Right forelimb (tissue), 1 donor: ENCODE measurements at places on chromosomes 7 and 10.

- no peak for DNase-seq
These were observed 3.1 kb upstream of the PLPP4 start for GRCh38 chr10:120453886-120454285.

- no peak for DNase-seq
These were observed 30.7 kb upstream of the ANTXRL start for GRCh38 chr10:46255801-46256747.

DNA sequence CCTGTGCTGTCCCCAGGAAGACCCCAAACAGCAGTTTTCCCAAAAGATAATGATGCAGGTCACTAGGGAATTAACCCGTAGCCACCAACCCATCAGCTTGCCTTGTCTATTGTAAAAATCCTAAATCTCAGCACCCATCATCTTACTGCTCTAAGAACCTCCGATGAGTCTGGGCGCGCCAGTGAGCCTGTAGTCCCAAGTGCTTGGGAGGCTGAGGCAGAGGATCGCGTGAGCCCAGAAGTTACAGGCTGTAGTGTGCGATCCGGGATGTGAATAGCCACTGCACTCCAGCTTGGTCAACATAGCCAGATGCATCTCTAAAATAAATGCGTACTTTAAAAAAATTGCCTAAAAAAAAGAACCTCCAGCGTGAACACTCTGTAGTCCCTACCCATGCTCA is 951 bp downstream of the AS3MT start:
- DNase-seq, result no peak

DNA sequence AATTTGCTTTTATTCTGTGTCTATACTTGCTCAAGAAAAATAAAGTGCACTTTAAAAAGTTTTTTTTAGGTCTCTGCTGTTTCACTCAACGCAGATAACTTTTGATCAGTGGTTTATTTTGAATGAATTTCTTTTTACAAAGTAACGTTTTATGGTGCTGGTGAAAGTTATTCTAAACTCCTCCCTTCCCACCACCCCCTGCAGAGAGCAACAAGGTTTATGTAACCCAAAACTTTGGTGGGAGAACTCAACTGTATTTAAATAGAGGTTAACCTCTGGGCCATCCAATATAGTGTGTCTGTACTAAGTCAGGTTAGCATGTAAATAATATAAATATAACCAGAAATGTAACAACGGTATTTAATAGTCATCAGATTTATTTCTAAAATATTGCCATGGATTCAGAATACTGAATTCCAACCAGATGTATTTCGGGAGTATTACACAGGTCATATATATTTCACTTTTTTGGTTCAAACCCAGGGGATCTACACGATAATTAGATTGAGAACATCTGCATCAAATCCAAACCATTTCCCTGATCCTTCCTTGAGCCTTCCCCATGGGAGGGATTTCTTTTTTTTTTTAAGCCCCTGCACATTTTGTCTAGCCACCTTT is 3.9 kb upstream of the CUX1 start:
- no peak for DNase-seq

DNA sequence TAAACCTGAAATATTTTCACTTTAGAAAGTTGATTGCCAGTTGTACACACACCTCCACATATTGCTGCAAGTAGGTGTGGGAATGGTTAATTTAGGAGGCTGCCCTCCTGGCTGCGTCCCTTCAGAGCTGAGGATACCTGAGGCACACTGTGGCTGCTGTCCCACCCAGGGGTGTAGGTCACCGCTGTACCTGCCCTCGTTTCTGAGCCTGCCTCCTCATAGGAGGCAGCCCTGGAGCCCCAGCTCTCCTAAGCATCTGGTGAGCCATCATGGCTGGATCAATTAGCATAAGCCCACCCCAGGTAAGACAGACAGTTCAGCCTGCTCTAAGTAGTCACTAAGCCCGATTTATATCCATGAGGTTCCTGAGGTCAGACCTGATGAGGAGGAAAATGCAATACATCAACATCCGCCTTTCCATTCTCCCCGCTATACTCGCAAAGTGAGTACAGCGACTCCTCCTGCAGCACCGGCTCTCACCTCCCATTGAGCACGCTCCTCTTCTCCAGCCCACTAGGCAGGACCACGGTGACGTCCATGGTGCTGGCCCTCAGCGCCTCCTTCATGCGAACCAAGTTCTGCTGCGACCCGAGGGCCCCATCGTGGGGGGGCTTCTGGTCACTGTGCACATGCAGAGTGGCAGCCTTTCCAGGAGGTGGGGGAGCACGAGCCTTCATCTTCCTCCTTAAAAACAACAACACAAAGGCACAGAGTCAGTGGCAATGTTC is 97.2 kb downstream of the COBL start:
- DNase-seq, result no peak

- no peak for DNase-seq
These were observed 7.3 kb upstream of the ADAP1 start for GRCh38 chr7:961546-962400.

DNA sequence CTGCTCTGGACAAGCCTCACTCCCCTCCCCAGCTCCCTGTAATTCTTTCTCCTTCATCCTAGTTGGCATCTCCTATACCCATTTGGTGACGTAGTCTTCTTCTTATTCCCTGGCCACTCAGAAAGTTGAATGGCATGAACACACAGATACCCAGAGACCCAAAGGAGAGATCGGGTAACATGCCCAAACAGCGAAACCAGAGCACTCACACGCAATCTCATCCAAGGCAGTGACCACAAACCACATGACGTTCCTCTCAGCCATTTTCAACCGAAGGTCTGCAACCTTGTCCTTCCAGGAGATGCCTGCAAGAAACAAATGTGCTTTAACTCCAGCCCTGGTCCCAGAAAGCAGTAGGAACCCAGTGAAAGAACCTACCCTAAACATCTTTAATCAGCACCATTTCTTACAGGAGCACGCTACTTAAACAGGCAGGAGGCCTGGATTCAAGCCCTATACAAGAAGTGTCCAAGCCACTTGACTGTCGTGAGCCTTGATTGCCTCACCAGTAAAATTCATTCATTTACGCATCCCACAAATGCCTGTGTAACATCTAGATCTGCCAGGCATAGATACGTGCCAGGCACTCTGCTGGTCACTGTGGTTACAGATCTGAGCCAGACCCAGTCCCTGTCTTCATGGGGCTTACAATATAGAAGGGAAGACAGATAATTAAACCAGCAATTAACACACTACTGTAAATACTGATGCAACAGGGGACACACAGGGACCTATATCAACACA is 37.1 kb downstream of the XPNPEP1 start:
- no peak for DNase-seq

GRCh38 chr10:129101232-129101980 is 365.6 kb upstream of the MGMT start:
- no peak for DNase-seq

GRCh38 chr7:47102331-47102841 is 479.5 kb downstream of the TNS3 start:
- DNase-seq, result no peak

- no peak for DNase-seq
These were observed 3.0 kb upstream of the NCAPG2 start for GRCh38 chr7:158707610-158708009.

DNA sequence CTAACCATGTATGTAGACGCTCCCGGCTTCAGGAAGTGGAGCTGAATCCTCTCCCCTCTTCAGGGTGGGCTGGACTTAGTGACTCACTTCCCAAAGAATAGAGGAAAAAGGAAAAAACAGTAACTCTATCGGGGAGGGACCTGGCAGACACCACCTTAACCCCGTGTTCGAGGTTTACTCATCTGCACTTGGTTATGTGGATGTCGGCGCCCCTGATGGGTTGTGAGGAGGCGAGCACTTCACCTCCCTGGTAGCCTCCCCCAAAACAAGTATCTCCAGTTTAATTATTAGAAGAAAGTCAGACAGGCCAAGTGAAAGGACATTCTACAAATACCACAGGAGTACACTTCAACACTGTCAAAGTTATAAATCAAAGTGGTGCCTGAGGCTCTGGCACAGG is 559.7 kb downstream of the TCERG1L start:
- DNase-seq, result no peak

DNA sequence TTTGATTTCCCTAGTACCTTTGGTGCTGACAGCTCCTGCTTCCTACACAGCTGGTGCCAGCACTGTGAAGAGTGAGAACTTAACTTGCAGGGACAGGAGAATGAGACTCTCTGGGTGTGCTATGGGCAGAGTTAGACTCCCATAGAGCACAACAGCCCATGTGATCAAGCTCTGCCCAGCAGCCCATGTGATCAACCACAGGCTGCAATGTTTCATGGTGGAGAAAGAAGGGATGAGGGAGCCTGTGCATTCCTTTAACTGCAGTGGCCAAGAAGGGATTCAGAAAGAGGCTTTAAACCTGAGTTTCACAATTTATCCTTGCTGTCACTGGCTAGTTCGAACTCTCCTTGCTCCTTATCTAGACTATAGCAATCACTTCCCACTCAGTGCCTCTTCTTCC is 10.0 kb upstream of the MEST start:
- DNase-seq, result no peak

- peak; percentile 43 for DNase-seq
These were observed 118.5 kb downstream of the VTI1A start for GRCh38 chr10:112565434-112566053.

DNA sequence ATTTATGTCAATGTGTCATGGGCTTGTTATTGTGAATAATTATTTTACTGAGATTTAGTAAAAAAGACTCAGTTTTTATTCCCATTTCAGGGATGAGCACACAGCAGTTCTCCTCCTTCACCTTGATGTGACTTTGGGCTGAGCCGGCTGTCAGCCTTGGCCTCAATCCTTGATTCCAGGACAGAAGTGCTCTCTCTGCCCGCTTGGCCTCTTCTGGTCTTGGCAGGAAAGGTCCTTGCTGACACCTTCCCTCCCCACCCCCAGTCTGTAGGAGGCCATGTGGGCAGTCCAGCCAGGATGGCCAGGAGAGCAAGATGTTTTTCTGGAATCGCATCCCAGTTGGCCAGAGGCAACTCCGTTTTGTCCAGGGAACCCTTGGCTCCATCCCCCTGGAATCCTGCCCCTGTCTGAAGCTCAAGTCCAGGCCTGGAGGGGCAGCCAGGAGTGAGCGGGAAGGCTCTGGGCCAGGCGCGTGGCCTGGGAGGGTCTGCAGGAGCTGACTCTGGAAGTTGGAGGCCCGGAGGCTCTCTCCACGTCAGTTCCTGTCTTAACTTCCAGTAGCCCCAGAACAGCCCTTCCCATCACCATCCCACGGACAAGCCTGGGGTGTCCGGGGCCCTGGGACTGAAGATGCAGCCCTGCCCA is 100.9 kb downstream of the PDGFA start:
- DNase-seq, result peak; percentile 78

- DNase-seq, result no peak
These were observed 341.6 kb upstream of the MEOX2 start for GRCh38 chr7:16028103-16028502.

- no peak for DNase-seq
These were observed 80.7 kb downstream of the SLC37A3 start for GRCh38 chr7:140317597-140317996.

DNA sequence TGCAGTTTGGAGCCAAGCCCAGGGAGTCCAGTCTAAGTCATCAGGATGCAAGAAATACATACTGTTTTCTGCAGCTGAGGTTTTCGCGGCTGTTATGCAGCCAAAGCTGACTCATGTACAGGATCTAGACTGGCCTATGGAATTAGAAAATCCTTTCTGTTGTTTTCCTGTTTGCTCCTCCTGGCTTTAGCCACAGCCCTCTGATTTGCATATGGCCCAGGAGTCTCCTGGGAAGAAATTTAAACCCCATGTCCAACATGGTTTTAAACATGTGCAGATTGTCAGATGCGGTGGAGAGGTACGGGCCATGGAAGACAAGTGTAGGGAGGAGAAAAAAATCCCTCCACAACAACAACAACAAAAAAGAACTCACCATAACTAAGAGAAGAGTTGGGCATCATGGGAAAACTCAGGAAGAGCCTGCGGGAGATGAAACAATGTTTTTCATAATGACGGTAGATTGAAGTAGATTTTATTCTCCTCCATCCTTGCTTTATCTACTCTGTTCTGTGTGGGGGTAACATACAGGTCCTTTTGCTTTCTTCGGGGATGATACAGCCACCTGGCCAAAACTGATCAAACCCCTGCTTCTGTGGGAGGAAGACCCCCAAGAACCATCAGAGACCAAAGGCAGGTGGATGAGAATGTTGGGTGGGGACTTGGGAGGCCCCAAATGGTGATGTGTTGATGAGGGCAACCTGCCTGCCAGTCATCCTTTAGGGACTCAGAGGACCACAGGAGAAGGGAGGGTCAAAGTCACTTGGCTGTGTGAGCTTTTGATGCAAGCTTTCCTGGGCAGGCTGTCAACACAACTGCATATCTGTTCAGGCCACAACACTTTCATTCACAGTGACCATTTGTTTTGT is 29.8 kb upstream of the GNA12 start:
- no peak for DNase-seq

DNA sequence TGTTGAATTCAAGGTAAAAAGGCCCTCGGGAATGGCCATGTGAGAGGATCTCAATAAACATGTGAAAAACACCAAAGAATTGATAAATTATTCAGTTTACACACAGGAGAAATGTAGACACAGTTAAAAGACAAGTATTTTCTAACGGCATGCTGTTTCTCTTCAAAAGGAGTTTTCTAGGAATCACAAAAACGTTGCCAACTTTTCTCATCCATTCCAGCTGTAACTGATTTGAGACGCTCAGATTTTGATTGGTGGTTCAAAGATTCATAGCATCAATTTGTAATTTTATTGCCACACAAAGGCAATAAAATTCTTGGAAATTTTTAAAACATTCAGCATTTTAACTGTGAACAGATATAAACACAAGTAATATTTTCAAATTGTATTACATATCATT is 384.9 kb upstream of the PFKP start:
- no peak for DNase-seq

GRCh38 chr7:46930366-46930765 is 651.5 kb downstream of the TNS3 start:
- no peak for DNase-seq
